ENCODE measurements at places on chromosomes 1 and 21.

DNA sequence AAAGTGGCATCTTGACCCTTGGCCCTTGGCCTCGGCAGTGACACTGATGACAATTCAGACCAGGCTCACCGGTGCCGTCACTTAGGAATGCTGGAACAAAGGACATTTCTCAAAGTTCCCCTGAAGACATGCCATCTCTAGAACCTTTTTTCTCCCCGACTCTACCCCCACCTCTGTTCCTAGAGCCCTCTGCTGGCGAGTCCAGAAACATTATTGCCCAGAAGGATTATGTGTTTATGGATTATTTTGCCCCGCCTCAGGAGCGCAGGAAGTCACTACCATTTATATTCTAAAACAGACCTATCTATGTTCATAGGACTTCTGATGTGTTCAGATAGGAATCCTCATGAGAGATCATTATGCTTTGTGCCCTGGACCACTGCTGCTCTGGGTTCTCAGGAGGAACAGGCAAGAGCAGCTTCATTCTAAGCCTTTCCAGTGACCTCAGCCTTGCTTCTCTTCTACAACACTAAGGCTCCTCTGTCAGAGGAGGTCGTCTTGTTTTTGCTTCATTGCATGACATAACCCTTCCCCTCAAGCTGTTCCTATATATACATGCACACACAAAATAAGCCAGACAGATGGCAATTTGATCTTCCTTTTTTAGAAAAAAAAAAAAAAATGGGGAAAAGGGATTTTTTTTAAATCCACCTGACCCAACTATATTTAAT is 12.4 kb upstream of the SHISA4 start:
- DNase-seq: no peak

DNA sequence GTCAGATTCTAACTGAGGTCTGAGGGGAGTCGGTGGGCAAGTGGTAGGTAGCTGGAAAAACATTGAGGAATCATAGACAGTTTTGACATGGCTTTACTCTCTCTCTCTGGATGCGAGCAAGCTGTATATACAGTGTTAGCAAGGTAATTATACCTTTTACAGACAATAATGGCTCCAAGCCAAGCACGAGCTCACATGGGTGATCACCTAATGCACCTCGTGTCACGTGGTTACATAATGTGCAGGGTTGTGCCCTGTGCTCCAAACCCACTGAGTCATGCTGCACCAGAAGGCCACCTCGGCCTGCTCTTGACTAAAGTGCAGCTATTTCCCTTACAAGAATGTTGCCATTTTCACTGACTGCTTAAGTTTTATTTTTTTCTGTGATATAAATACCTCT is 7.6 kb upstream of the CLCA2 start:
- DNase-seq: no peak

- DNase-seq: no peak
Measured at GRCh38 chr1:32706491-32706890, 3.9 kb upstream of the SYNC start.

GRCh38 chr1:187294421-187295201 is 465.9 kb downstream of the PLA2G4A start:
- no peak for DNase-seq

- no peak for DNase-seq
Measured at GRCh38 chr21:45055861-45056260, 18.5 kb upstream of the ADARB1 start.

- DNase-seq: no peak
Measured at GRCh38 chr1:4745560-4745959, 91.2 kb downstream of the AJAP1 start.

DNA sequence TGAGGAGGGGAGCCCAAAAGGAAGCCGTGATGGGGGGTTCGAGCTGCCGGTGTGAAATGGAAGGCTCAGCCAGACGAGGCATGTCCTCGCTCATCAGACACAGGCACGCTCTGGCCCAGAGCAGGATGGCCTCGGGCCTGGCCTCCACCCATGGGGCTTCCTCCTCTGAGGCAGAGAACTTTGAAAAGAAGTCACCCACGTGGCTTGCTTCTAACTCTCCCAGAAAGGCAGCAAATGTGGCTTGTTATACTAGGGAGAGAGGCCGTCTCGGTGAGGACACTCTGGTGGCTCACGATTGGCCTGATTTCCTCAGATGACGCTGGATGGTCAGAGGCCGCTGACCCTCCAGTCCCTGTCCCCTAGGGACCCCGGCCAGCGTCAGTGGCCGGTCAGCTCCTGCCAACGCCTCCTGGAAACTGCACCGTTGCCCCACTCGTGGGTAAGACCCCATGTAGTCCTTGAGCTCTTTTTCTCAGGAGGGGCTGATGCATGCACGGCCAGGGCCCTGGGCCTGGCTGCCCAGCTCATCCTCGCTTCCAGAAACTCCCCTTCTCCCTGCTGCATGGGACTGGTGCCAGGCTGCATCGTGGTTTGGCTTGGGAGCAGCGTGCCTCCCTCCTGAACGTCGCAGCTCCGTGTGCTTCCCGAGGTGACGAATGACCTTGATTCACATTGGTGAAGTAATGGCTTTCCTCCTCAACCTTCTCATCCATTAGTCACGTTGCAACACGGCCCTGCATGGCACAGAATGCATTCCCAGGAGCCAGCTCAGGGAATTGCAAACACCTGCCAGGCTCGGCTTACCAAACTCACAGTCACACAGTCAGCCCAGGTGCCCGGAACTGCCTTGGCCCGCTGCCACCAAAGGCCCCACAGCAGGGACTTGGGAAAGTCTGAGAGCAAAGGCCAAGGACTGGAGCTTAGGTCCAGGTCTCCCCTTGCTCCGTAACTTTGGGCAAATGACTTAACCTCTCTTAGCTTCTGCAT is 58.8 kb downstream of the TOMM20 start:
- peak; percentile 78 for DNase-seq

GRCh38 chr1:180525715-180526039 is 23.3 kb upstream of the ACBD6 start:
- DNase-seq: no peak

DNA sequence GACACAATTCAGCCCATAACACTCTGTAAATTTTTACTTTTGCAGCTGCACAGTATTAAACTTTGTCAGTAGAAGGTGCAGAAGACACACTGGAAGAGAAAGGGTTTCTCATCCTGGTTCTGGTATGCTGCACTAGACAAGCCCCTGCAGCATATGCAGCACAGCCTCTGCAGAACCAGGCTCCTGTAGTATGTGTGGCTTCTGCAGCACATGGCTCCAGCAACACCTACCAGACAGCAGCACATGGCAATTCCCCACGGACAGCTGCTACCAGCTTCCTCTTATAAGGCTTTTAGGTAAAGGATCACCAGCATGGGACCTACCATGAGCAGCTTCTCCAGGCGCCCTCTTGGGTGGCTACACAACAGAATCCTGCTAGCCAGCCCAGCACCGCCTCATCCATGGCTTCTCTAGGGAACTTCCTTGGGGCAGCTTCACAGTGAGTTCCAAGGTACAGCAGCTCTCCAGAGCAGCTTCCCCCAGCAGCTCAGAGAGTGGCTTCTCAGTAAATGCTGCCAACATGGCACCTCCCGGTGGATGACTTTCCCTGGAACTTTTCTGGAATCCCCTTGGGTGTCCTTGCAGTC is 534.4 kb upstream of the CXADR start:
- DNase-seq: no peak

GRCh38 chr21:45496151-45496967 is 45.9 kb downstream of the SLC19A1 start:
- DNase-seq: no peak

DNA sequence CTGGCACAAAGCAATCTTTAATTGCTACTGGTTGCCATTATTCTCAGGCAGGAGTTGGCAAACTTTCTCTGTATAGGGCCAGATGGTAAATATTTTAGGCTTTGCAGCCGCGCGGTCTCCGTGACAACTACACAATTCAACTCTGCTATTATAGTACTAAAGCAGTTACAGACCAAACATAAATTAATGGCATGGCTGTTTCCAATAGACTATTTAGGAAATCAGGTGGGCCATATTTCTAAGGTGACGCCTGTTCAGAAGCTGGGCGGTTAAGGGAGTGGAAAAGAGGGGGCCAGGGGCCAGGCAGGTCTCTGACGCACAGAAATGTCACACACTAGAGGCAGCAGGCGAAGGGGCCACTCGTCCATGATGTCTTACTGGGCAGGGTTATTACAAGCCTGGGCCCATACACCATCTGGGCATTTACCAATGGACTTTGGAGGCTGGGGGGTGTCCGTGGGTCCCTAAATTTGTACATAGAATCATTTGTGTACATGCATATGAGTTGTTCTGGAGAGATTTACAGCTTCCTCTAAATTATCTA is 80.1 kb downstream of the STUM start:
- DNase-seq: no peak

DNA sequence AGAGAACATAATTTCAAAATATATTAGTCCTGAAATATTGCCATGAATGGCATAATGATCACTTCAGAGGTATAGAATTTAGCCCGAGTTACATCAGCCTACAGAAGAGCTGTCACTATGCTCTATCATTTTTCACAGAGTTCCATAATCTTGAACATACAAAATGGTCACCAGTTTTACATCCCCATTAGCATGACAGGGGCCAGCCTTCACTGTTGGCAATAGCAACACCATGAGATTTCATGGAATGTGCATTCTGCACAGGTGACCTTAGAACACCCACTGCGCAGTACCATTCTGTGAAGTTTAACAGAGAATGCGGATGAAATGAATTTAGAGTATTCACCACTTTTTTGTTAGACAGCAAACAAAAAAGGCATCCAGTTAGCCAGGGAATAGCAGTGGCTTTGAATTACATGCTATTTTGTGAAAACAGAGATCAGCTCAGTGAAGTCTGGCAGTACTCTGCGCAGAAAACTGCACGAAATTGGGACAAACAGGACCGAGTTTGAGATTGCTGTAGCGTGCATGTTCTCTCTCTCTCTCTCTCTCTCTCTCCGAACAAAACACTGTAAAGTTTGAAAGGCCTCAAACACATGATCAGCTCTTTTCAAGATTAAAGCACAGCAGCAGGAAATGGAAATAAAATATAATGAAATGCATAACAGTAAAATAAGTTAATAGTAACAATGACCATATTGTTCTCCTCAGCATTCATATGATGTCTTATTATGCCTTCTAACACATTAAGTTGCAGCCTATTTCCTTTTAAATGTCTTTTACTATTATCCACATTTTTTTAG is 349.3 kb downstream of the USH2A start:
- no peak for DNase-seq

GRCh38 chr1:192635939-192636338 is at the start of gene RGS13:
TSS of gene RGS13 (plus strand) at chr1:192636147. CDS start at chr1:192644335, 8,188 bp downstream.
- DNase-seq: no peak

DNA sequence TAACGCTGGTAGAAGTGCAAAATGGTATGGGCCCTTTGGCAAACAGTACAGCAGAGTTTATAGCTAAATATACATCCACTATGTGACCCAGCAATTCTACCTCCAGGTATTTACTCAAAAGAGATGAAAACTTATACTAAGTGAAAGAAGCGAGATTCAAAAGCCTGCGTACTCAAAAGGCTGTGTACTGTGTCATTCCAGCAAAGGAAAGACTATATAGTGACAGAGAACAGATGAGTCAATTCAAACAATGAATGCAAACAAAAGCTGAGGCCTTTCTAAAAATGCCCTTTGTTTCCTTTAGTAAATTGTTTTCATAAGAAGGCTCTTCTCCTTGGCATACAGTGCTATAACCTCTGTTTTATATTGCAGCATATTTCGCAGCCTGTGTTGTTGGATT is 268.8 kb upstream of the CSF3R start:
- DNase-seq: no peak

GRCh38 chr1:46810596-46810995 is 11.8 kb downstream of the CYP4B1 start:
- no peak for DNase-seq

GRCh38 chr1:69121723-69122122 is 446.0 kb upstream of the LRRC7 start:
- DNase-seq: no peak

DNA sequence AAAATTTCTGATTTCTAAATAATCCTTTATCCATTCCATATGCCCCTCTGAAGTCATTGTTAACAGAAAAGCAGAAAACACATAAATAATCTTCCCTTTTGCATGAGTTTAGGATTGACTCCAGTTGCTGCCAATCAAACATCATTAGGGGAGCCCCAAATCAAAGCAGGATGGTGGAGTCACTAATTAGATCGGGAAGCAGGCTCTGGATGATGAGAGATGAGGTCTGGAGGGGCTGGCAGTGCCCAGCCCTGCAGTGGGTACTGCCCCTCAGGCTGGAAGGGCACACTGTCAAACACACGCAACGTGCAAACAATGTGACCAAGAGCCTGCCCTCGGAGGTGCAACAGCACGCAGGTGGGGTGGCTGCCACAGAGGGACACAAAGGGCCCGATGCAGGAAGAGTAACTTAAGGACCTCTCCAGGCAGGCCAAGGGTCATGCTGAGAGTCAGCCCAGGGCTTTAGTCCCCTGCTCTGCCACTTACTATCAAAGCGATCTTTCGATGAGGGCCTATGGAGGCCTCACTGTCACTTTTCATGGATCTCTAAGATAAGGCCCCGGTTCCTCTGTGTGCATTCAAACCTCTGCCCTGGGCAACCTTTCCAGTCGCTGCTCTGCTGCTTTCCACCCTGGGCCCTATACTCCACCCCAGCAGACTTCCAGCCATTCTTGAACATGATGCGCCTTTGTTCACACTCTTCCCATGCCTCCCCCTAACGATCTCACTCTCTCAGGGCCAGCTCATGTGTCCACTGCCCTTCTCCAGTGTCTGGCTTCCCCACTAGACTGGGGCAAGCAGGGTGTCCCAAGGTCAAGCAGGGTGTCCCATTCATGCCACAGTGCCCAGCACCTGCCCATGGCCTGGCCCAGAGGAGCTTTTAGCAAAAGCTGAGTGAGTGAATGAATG is 98.9 kb downstream of the DMRTB1 start:
- DNase-seq: no peak

DNA sequence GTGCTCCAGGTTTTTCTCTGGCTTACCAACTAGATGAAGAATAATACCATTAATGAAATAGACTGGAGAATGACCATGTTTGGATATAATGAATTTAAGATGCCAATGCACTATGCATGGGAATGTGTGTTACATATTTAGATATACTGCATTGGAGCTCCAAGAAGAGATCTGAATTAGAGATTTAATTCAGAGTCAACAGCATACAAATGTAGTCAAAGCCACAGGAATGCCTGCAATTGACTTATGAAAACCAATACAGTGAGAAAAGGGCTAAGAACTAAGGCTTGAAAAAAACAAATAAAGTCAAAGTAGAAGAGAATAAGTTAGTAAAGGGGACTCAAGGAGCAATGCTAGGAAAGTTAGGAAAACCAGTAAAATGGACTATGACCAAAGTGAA is 59.1 kb downstream of the USP24 start:
- DNase-seq: no peak

- no peak for DNase-seq
Measured at GRCh38 chr21:37164742-37165141, 91.7 kb downstream of the TTC3 start.

DNA sequence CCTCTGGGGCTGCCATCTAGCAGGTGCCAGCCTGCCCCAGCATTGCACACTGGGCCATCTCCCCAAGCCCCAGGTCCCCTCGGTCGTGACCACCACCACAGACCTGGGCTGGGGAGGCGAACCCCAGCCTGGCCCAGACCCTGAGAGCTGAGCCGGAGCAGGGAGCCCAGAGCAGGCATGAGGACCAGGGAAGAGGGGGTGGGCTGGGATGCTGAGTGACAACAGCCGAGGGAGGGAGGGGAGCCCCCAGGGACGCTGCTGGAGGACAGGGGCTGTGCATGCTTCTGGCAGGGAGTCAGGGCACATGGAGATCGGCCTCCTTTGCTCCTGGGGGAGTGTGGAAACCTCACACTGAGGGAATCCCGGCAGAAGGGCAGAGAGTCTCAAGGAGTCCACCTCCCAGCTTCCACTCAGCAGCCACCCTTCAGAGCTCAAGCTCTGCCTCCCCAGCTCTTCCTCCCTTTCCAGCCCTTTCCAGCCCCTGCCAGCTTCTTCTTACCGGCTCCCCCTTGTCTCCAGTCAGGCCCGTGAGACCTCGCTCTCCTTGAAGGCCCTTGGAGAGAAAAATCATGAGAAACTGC is 23.7 kb upstream of the PEF1 start:
- DNase-seq: no peak
